ENCODE measurements at places on chromosomes 2 and 18.

GRCh38 chr2:238016526-238016925 lies 44.3 kb upstream of the SCLY start:
- no peak for ATAC-seq

- no peak for ATAC-seq
Observed at GRCh38 chr2:149393614-149394013, 63.2 kb downstream of the LYPD6 start.

- no peak for ATAC-seq
Observed at GRCh38 chr2:85951351-85952067, 62.7 kb upstream of the ST3GAL5 start.

DNA sequence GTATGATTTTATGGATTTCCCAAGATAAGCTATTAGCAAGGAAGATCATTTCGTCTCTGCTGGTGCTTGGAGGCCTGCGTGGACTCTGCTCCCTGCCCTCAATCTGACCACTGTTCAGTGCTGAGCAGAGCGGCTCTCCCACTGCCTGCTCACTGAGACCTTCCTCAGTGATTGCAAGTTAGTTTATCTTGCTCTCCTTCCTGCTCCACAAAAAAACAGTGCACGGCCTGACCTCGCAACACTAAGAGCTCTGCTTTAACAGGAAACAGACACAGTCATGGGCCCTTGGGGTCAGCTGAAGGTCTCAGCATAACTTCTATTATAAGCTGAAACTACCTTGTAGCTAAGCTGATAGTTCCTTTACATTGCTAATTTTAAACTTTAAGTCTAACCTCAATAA lies 53.1 kb downstream of the PRELID3A start:
- no peak for ATAC-seq

DNA sequence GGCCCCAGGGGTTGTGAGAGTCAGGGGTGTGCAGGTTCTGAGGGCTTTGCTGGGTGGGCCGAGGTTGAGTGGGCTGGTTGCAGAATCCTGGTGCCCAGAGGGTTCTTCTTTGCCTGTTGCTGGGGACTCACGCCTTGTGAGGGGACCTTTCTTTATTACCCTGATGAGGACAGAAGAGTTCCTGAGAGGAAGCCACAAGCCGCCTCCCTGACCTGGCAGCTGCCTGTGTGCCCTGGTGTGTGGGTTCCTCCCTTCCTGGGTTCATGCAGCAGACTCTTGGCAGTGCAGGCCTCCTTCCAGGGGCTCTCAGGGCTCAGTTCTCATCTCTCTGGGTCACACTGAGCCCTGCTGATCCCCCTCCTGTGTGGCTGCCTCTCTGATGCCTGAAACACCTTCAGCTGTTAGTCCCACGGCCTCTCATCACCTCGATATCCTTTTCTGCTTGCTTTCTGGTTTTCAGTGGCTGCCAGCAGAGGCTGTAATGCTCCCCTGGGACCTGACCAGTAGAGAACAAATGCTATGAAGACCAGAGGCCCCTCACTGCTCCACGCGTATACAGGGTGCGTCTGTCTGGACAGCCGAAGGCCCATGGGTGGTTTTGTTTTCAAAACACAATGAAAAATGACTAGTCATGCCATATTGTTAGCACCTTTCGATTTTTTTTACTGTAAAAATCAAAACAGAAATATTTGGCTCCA lies 191.3 kb downstream of the AGAP1 start:
- ATAC-seq: no peak

DNA sequence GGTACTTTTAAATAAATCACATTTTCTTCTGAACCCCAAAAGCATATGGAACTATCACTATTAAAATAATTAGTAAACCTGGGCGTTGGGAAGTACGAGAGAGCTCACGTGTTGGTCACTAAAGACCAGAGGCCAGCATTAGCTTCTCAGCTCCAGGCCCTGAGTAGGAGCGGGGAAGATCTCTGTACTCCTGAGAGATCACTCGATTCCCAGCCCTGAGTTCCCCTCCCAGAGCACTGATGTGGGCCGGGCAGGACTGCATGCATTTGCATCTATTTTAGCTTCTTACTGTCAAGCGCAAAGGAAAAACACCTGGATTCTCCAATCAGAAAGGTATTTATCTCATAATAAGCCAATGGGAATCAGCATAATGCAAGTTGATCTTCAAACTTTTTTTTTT lies 6.2 kb downstream of the PXDN start:
- ATAC-seq: no peak

GRCh38 chr2:45382744-45383143 lies 228.3 kb downstream of the SRBD1 start:
- no peak for ATAC-seq

DNA sequence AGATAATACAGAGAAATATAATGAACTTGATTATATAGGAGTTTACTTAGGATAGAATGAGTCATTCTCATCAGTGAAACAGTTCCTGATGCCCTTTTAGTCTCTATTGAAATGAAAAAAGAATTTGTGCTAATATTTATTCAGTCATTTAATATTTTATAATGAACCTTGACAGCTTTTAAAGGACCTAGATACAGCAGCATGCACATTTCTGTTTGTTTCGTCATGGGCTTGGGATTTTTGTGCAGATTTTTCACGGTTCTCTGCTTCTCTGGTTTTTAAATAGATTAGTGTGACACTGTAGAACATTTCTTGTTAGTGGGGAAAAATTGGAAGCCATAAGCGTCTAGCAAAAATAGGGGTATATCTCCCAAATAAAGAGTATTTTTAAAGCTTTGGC lies 60.7 kb downstream of the NABP1 start:
- peak; percentile 46 for ATAC-seq

Measured in motor neuron (in vitro differentiated cells).